ENCODE measurements at places on chromosomes 2 and 18.

GRCh38 chr18:75047240-75047961, 161.5 kb downstream of the PTGR3 start:
- DNase-seq: no peak

- DNase-seq: no peak
Observed at GRCh38 chr2:137168552-137168951, 403.2 kb downstream of the THSD7B start.

GRCh38 chr18:64332835-64333234, 183.9 kb upstream of the LINC00305 start:
- peak; percentile 57 for DNase-seq

GRCh38 chr18:48761582-48761981, 189.2 kb downstream of the SMAD7 start:
- no peak for DNase-seq

GRCh38 chr2:203586696-203587095, 51.6 kb upstream of the RAPH1 start:
- DNase-seq: no peak

GRCh38 chr2:169018390-169018789, 12.7 kb downstream of the ABCB11 start:
- DNase-seq: no peak

DNA sequence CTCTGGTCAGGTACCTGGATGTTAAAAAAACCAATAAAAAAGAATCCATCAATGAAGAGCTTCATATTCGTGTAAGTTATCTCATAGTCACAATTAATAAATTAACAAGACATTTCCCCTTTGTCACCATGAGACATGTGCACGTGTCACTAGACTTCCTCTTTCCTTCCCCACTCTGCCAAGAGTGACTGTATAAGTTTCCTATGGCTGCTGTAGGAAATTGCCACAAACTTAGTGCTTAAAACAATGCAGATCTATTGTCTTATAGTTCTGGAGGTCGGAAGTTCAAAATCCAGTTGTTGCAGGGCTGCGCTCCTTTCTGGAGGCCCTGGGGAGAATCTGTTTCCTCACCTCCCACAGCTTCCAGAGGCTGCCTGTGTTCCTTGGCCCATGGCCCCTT, 35.8 kb downstream of the SLC9A4 start:
- no peak for DNase-seq

DNA sequence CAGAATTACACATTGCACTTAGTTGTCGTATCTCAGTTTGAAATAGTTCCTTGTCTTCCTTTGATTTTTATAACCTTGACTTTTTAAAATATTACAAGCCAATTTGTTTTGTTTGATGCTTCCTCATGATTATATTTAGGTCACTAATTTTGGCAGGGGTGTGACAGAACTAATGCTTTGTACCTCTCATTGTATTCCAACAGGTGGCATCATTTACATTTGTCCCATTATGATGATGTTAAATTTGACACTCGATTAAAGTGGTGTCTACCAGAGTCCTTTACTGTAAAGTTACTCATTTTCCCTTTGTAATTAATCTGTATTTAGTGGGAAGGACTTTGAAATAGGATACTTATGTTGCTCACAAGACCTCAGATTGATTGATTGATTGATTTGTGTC, 21.5 kb upstream of the MFSD2B start:
- DNase-seq: no peak

DNA sequence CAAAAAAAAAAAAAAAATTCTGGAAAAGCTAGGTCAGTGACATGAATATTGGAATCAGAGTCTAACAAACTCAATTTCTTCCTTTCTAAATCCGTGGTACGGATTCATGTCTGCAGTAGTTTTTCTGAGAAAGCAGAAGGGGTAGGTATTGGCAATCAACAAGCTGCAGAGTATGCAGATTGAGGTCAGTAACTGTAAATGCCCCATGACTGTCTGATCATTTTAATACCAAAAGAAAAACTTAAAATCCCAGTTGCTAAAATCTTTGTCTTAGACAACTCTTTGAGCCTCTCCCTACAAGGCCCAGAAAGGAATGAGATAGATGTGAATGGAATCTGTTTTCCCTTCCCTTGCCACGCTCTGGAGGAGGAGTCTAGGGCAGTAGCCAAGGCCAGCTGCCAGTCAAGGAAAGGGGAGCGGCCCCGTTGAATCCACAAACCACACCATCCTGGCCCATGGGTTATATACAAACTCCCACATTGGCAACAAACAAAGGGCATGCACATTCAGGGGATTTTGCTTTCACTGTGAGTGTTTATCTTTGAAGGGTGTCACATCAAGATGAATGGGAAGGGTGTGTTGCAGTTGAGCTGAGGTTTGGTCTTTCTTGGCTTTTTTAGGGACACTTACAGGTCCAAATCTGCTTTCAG, 6.1 kb upstream of the CASP8 start:
- DNase-seq: no peak

DNA sequence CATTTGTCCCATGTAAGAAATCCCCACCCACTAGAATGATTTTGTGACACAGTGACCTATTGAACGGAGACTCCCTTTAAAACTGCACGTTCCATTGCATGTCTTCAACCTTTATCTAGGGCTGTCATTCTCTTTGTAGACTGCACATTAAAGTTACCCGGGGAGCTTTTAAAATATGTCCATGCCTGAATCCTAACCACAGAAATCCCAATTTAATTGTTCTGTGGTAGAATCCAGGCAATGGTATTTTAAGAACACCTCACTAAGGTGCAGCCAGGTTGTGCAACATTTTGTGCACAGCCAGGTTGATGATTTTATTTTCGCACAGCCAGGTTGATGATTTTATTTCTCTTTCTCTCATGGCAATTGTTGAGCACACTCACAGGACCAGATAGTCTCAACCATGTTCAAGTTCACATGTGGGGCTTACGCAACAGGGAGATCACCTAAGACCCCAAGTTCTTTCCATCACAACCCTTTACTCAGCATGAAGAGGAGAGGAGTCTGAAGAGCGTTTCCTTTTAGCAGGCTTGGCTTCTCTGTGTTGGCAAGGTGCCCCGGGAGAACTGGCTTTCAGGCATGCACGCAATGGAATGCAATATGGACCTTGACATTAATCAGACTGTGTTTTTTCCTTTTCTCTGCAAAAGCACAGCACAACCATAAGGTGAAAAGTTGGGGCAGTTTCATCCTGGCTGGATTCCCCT, 467.3 kb upstream of the ETAA1 start:
- peak; percentile 38 for DNase-seq

GRCh38 chr2:205364261-205364660, 318.0 kb upstream of the NRP2 start:
- DNase-seq: peak; percentile 93

- no peak for DNase-seq
Observed at GRCh38 chr2:119384971-119385370, 18.2 kb downstream of the DBI start.

- no peak for DNase-seq
Observed at GRCh38 chr2:198968545-198968944, 489.2 kb downstream of the SATB2 start.

DNA sequence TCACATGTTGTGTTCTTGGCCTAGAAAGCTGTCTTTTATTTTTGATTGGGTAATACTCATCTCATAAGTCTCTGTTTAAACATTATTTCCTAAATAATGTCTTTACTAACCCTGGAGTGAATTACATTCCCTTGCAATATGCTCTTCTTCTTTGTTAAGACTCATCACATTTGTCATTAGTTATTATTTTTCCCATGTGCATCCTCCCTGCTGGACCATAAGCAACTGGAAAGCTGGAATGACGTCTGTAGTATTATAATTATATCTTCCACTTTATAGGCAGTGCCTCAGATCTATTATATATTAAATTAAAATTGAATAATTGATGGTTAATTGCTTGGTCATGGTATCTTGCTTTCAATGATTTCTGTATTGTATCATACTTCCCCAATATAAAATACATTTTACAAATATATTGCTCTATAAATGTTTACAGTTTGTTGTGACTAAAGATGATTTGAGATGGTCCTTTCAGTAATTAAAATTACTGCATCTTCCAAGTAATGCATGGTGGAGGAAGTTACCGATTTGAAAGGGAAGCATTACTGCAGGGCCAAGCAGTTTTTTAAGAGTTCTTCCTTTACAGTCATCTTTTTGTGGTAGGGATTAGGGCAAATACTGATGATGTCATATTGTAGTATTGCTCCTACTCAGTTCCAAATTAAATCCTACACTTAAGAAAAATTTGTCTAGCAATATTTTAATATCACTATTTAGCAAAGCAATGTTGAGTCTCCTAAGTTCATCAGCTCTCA, 2.1 kb upstream of the RGPD4 start:
- DNase-seq: no peak

DNA sequence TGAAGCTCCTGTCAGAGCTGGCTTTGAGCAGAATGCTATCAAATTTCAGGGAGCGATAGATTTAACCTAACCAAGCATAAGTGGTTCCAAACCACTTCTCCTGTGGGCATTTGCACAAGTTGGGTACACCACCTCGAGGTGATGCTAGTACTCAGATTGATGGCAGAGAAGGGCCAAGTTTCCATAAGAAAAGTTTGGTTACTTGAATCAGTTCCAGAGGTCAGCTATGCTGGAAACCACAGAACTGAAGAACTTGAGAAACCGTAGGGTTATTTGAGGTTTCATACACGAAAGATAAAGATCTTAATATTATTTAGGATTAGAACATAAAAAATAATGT, 238.2 kb upstream of the SOX11 start:
- DNase-seq: no peak

GRCh38 chr2:42755191-42755880, 8.6 kb downstream of the OXER1 start:
- no peak for DNase-seq

GRCh38 chr2:191171286-191171685, 20.5 kb upstream of the STAT4 start:
- no peak for DNase-seq

GRCh38 chr2:151575338-151575737, 158.9 kb downstream of the NEB start:
- DNase-seq: no peak

DNA sequence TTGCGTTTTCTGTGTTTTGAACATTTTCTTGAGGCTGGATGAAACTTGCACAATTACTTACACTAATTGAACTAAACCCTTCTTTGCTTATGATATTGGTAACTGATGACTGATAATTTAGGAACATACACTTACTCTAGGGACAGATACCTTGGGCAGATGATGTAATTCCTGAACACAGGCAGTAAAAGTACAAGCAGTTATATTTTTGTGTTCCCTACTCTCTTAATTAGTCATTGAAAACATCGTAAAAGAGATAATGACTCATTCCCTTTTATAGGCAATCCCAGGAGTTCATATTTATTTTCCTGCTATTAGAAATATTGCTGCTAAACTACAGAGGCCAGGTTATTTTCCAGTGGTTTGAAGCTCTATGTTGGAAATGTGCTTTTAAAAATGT, 46.4 kb downstream of the CCDC85A start:
- no peak for DNase-seq

DNA sequence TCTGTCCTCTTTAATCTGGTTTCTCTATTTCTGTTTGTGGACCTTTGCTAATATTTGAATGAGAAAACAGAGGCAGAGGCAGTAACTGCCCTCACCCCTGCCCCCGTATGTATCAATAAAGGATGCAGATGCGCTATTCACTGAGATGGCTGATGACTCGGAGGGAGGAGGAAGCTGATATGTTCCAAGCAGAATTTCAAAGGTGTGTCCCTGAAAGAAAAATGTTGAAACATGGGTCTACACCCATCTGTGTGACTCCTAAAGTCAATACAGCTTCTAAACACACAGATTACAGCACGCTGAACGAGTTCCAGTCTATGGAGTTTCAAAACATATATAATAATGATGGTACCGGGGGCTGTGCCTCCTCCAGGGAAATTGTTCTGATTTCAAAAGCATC, 38.8 kb downstream of the EPHA4 start:
- DNase-seq: no peak

DNA sequence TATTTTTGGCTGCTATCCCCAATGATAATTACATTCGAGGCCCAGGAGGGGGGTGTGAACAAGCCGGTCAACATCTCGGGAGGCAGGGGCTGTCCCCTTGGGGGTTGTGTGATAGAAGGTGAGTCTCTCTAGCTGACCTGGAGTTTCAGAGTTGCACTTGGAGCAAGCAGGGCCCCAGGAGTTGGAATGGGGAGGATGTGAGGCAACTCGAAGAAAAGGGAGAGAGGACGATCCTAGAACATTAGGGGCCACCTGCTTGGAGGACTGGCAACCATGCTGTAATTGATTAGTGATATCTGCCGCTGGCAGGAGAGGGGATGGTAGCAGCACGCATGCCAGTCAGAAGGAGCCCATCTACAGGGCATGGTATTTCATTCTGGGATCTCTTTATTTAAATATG, 122.6 kb downstream of the CTIF start:
- DNase-seq: no peak

DNA sequence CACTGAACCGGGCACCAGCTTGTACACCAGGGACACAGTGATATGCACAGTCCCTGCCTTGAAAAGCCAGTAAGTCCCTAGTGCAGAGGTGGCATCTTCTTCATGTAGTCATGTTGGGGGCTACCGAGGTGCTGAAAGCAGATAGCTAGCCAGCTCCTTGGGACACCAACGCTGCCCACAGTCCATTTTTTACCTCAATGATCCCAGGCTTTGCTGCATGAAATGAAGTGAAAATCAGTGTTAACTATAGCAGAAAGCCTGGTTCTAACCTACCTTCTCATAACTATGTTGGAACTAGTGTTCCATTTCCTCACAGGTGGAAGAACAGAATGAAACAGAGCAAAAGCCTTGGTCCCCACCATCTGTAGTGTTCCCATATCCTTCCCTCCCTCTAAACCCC, 66.6 kb upstream of the EML6 start:
- DNase-seq: no peak

GRCh38 chr2:136207030-136207623, 89.2 kb upstream of the CXCR4 start:
- DNase-seq: peak; percentile 68

- DNase-seq: no peak
Observed at GRCh38 chr18:47528343-47528742, 276.9 kb upstream of the SKOR2 start.

- no peak for DNase-seq
Observed at GRCh38 chr2:237870126-237870525, 10.7 kb downstream of the RAMP1 start.

GRCh38 chr2:201448701-201449100, 2.6 kb downstream of the TRAK2 start:
- no peak for DNase-seq

DNA sequence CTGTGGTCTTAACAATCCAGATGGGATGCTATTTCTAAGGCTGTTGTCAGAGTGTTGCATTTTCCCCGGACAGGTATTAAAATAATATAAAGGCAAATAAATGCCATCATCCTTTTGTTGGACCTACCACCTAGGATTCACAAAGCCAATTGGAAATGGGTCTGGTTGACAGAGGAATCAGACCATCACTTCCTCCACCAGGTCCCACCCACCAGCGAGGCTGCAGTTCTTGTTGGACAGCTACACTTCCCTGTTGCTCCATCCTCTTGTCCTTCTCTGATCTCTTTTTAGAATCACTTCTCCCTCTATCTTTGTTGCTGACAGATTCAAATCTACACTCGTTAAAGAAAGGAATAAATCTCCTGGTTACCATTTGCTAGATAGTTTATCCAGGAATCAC, 1.1 kb downstream of the TMEM169 start:
- DNase-seq: peak; percentile 16

GRCh38 chr18:70288851-70289328, at the start of gene SOCS6:
Gene SOCS6 (plus strand): TSS chr18:70289045. CDS start chr18:70324669, 35,624 bp downstream.
- DNase-seq: peak; percentile 13
